Right lung (tissue), 10 donors: ENCODE measurements at places on chromosomes 3 and 15. TPM values are rescaled to one million over a fixed set of nuclear protein-coding genes. Genes with fewer than 3 reads are reported as not detected.
A peak's percentile ranks its signal among the peaks of the same experiment; 100 is the strongest.

GRCh38 chr3:128487813-128488635 is 5.0 kb downstream of the GATA2 start:
- DNase-seq, result peak; percentile 74

DNA sequence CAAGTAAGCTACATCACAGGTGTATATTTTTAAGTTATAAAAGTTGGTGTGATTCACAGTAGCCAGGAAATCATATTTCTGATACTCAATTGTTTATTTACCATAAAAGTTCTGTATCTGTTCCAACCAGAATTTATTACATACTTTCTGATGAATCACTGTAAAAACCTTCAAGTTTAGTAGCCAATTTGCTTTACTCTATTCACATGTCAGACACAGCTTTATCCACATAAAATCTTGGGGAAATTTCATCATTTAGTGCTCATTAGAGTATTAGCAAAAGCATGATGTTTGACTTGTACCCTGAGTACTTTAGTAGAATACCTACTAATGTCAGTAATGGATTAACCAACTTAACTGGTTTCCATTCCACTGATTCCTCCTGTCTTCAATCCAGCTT is 249.8 kb downstream of the POLQ start:
- no peak for DNase-seq

GRCh38 chr15:90610190-90610589 is 80.5 kb downstream of the CRTC3 start:
- no peak for DNase-seq

- no peak for DNase-seq
Observed at GRCh38 chr3:7410782-7411181, 549.9 kb downstream of the GRM7 start.

DNA sequence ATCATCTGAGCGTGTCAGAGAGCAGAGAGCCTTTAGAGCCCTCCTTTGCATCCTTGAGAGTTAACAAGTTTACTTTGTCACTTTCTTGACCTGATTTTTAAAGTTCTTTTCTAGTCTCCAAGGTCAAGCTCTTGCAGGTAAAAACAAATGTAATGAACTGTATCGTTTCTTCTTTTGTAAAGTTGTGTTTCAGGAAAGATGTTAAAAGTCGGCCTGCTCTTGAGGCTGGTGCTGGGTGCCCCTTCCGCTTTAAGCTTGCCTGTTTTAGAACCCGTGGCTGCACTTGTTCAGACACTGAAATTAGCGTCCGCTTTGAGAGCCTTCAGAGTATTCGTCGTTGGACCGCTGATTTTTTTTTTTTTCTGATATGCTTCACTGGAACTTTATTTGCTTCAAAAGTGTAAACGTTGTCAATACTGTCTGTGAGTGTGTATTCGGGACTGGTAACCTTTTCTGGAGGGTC is 52.6 kb upstream of the ULK4 start:
- peak; percentile 24 for DNase-seq

DNA sequence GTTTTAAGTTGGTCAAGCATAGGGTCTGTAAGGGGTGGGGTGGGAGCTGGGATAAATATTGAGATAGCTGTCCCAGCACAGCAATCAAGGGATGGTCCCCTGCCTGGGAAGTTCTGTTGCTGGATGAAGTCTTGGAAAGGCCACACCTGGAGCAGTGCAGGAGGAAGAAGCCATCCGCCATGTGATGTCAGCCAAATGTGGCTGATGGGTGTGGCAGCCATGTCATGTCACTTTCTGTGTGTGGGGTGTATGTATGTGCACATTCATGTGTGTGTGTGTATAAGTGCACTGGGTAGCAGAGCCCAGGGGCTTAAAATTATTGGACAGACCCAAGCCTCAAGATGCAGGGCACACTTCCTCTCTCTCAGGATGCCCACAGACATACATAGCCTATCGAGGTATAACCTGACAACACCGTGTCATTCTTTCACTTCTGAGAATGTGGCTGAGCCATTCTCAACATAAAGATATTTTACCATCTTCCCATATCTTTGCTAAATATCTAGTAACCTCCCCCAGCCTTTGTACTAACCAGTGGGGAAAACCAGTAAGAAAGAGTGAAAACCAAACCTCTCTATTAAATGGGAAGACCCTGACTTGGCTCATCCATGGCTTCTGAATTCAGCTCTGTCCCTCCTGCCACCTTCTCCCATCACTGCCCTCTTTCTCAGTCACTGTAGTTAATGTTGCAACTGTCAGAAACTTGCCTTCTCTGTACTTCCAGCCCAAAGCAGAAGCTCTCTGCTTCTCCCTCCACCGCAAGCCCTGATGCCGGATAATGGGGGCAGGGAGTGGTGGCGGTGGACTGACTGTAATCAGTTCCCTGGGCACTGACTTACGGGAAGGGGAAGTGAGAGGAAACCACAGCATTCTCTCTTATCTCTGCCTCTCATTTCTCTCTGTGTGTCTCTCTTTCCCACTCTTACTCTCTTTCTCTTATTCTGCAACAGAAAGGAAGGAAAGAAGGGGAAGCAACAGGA is 11.2 kb downstream of the TNFSF10 start:
- DNase-seq, result no peak

GRCh38 chr3:46867550-46867898 is 4.3 kb upstream of the MYL3 start:
- DNase-seq, result peak; percentile 81

DNA sequence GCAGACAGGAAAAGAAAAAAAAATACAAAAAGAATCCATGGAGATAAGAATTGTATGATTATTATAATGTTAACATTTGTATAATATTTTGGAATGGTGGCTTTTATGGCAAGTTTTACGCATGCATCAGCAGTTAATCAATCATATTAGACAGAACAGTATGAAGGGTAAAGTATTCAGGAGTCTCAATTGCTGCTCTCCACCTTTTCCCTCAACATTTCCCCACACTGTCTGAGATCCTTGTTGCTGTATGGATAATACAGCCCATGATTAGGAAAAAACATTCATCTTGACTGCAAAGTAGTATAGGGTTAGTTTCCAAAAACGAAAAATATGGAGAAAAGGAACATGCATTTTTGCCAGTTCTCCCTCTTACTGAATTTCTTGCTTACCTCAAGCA is 755.3 kb upstream of the ARPP21 start:
- DNase-seq, result no peak

DNA sequence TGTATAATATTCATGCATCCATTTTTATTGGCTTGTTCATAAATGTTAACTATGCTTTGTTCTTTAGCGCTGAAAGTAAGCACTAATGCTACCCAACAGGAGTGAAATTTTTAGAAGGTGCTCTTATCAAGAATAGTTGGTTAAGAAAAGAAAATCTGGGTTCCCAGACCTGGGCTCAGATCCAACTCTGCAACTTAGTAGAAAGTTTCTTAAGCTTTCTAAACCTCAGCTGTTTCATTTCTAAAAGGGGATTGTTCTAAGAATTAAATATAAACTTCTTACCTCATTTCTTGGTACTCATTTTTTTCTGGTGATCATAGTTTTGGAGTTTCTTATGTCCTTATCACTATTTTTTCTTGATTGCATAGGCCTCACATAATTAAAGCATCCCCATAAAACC is 12.1 kb downstream of the ARPP21 start:
- DNase-seq, result no peak

DNA sequence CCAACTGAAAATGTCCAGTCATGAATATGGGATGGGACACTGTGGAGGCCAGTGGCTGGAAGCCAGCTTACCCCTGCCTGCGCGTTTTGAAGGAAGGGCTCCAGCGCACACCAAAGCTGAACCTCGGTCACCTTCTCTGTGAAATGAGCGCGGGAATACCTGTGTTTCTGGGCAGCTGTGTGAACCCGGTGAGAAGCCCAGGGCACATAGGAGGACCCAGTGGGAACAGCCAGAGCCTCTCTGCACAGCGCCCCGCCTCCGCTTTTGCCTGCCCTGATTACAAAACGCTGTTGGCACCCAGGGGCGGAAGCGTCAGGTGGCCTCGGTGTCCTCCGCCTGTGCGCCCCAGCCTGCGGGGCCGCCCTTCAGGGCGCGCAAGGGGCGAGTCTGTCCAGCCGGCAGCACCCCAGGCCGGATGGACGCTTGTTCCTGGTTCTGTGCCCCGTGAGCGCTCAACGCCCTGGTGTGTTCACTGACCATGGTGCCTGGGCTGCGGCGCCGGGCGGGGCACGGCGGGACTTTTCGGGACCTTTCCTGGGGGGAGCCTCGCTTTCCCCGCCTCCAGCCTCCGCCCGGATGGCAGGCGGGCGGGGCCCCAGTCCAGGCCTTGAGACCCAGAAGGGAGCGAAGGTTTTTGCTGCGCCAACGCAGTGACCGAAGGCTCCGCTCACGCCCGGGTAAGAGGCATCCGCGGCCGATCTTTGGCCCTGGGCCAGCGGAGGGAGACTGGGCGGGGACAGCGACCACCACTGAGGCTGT is at the start of gene SQOR:
SQOR (plus strand) TSS at position 598 of the 759 bp plus-strand sequence. CDS start 23,895 bp downstream, outside the sequence.
- DNase-seq, result peak; percentile 57

DNA sequence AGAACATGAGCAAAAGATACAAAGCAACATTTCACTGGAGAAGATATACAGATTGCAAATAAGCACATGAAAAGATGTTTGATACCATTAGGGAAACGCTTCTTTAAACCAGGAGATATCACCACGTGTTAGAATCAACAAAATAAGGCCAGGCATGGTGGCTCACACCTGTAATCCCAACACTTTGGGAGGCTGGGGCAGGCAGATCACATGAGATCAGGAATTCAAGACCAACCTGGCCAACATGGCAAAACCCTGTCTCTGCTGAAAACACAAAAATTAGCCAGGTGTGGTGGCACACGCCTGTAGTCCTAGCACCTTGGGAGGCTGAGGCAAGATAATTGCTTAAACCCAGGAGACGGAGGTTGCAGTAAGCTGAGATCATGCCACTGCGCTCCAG is 20.5 kb upstream of the MUC20 start:
- no peak for DNase-seq

DNA sequence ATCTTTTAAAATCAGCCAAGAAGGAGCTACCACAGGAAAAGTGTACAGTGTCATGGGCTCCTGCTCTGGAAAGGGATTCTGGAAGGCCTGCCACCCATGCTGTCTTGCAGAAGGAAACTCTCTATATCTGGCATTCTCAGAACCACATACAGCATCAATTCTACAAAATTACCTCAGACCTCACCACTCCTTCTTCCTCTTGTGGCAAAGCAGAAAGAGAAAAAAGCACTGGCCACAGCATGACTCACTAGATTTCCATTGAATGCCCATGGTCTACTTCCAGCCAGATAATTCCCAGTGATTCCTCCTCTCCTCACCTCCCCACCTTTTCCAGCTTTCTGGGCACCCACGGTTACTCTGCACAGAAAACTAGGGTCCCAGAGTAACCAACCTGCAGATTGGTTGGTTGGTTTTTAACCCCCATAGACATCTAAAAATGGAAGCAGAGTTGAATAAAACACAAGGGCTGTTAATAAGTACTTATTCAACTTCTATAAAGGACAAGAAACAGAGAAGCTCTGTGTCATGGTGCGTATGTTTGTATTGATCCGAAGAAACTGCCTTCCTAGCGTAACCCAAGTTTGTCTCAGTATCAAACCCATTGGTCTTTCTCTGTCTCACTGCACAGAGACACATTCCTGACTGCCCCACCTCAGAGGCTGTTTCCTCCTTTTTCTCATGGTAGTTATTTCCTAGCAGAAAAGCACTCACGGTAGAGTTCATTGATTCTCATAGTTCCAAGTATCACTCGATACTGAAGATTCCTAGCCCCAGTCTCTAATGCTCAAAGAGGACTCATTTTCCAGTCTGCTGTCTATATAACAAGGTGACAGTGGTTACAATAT is 67.7 kb downstream of the LDHAL6B start:
- DNase-seq, result no peak

The ITIH3 gene
- polyA plus RNA-seq, result 3.8 TPM

The HDC gene
- polyA plus RNA-seq, result 1.3 TPM
